ENCODE measurements at places on chromosomes 1 and 21.

DNA sequence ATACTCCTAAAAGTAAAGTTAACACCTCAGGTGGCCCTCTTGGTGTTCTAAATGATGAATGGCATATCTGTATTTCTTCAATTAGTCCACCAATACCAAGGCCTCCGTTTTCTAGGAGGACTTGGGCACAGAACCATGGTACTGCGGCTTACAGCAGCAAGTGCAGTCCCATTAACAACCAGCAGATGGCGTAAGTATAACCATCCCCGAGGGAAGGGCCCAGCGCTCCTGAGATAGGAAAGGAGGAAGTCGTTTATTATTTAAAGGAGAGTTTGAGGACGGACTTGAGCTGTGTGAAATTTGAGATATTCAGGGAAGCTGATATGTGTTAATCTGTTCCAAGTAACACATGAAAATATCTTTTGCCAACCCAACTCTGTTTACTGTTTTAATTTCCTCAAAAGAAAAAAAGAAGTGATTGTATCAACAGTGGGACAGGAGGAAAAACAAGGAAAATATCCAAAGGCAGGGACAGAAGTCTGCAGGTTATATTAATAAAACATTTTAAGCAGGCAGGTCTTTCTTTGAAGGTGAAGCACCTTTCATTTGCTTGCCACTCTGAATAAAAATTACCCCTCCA, 37.7 kb upstream of the KCNJ15 start:
- H3K4me3 ChIP-seq: no peak overlapping the region
- peaks cover 2% of the 10 kb centered on the region for H3K36me3 ChIP-seq
- no peak overlapping the region for H3K27ac ChIP-seq
- peaks cover 9% of the 10 kb centered on the region for H3K27me3 ChIP-seq

DNA sequence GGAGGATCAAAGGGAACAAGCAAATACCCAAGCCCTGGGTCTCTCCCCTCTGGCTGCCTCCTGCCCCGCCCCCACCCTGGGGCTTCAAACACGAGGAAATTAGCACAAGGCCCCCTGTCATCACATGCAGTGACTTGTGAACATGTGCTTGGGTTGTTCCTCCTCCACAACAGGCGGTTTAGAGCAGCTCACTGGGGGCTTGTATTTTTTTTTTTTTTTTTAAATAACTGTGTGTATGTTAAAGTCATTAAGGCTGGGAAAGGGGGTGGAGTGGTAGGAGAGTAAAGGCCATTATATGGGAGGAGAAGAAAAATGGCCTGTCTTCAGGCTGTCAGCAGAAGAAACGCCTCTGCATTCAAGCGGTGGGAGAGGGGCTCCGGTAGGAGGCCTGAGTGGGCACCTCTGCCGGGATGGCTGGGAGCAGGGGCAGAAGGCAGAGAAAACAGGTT, 64.2 kb downstream of the PLXNA2 start:
- no peaks in the 10 kb centered on the region for H3K4me1 ChIP-seq
- H3K4me3 ChIP-seq: no peak overlapping the region
- H3K27ac ChIP-seq: no peak overlapping the region
- H3K27me3 ChIP-seq: peaks cover 3% of the 10 kb centered on the region
- no peak for DNase-seq

DNA sequence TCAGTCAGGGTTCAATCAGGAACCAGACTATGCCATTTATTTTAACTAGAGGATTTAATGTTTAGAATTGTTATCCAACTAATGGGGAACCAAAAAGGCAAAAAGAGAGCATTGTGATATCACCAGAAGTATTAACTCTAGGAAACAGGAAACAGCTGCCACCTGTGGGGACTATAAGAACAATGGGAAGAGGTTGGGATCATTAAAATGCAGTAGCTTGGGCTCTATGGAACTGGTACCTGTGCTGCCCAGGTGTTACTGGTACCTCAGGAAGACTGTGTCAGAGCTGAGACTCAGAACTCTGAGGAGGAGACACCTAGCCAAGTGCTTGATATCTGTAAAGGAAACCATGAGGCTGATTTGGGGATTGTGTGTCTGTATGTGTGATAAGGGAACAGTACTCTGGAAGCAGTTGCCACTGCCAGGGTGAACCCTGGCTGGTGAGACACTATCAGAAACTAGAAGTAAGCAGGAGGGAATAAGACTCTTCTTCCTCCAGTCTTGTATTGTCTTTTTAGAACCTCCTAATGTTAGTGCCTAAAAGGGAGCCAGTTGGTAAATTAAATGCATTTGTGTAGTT, 49.4 kb downstream of the MAN1A2 start:
- H3K4me3 ChIP-seq: no peak overlapping the region
- H3K27ac ChIP-seq: no peak overlapping the region
- H3K36me3 ChIP-seq: peaks cover 27% of the 10 kb centered on the region
- no peak for DNase-seq
- no peaks in the 10 kb centered on the region for H3K27me3 ChIP-seq

DNA sequence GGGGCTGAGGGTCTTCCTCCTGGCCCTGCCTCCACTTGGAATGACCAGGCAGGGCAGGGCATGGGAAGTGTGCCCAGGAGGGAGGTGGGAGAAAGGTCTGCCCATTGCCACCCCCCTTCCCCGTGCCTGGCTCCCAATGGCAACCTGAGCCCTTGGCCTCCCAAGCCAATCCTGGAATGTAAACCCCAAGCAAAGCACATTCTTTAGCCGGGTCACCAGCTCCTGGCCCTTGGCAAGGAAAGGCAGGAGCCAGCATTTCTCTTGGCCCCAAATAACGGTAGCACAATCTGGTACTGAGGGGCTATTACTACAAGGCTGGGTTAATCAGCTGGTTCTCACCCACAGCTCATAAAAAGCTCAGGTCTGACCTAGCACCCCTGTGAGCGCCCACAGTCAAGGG, 6.9 kb upstream of the NUAK2 start:
- peaks cover 16% of the 10 kb centered on the region for H3K4me1 ChIP-seq
- H3K36me3 ChIP-seq: no peaks in the 10 kb centered on the region
- H3K4me3 ChIP-seq: no peak overlapping the region
- H3K27ac ChIP-seq: no peak overlapping the region
- DNase-seq: no peak

GRCh38 chr1:247456021-247456420, 1.9 kb downstream of the OR2B11 start:
- DNase-seq: no peak
- H3K4me3 ChIP-seq: no peak overlapping the region
- no peak overlapping the region for H3K27ac ChIP-seq

DNA sequence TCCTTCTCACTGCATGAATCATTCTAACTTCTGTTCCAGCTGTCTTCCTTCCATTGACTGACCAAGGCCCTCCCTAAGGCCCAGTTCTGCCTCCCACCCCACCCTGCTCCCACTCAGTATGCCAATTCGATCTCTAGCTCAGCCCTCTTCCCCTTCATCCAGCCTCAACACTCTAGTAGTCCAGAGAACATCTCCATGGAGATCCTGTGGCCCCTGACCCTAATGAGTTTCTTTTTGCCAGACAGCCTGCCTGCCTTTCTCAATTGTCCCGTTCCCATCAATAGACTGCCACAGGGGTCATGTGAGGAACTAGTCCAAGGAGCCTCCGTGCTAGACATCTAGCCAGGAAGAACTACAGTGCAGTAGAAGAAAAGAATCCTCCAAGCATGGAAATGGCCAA, 26.4 kb downstream of the RRAGC start:
- no peak for DNase-seq
- no peak overlapping the region for H3K27ac ChIP-seq
- no peak overlapping the region for H3K4me3 ChIP-seq
- no peaks in the 10 kb centered on the region for H3K36me3 ChIP-seq
- H3K27me3 ChIP-seq: peaks cover 8% of the 10 kb centered on the region

DNA sequence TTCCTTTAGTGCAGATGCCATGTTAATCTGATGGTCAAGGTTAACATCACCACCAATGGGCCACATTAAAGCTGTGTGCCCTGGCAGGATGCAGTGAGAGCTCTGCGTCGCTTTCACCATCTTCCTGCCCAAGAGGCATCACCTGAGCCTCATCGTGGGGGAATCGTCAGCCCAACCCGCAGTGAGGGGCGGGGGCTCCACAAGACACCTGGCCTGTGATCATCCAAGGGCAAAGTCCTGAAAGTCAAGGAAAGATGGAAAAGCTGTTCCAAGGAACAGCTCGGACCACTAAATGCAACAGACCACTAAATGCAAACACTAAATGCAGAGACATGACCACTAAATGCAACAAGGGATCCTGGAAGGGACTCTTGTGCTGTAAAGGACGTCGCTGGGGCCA, 49.9 kb downstream of the WDR4 start:
- H3K27me3 ChIP-seq: peaks cover 28% of the 10 kb centered on the region
- DNase-seq: no peak
- no peak overlapping the region for H3K4me3 ChIP-seq

DNA sequence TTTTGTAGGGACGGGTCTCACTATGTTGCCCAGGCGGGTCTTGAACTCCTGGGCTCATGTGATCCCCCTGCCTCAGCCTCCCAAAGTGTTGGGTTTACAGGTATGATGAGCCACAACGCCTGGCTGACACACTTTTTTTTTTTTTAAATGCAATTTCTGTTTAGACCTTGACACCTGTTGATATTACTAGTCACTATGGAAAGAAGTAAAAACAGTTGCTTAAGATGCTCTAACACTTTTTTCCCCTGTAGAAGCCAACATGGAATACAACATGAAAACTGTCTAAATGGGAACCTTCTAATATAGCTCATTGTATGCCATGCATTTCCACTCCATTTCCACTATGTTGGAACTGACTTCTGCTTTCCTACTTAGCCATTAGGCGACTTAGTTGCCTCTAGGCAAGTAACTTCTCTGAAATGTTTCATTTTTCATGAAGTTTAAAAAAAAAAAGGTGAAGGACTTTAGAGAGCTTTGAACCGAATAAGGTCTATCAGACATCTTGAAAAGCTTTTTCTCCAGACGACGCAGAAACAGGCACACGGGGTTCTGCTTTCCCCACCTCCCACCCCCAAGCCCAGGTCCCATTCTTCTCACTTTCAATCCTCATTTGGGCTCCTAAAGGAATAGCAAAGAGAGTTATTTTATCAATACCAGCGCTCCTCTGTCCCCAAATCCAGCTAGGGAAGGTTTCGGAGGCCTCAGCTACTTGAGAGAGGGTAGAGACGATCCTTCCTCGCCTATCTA, 648 bp upstream of the DR1 start:
- peak overlapping the region; percentile 97 for H3K27ac ChIP-seq
- no peak for DNase-seq
- peaks cover 28% of the 10 kb centered on the region for H3K4me1 ChIP-seq
- no peaks in the 10 kb centered on the region for H3K27me3 ChIP-seq
- H3K36me3 ChIP-seq: peaks cover 26% of the 10 kb centered on the region

DNA sequence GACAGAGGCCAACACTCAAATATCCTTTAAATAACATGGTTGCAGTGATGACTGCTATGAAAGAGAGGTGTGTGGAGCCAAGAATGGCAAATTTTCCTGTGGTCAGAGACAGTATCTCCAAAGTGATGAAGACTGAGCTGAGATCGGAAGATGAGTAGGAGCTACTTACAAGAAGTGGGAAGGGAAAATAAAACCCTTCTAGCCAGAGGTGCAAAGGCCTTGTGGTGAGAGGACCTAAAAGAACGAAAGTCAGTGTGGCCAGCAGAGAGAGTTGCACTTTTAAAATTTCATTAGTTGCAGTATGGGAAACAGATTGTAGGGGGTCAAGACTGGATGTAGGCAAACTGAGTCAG, 17.8 kb downstream of the SLAMF7 start:
- H3K4me3 ChIP-seq: peak overlapping the region; percentile 35
- H3K27ac ChIP-seq: peak overlapping the region; percentile 94
- H3K27me3 ChIP-seq: no peaks in the 10 kb centered on the region
- H3K36me3 ChIP-seq: peaks cover 42% of the 10 kb centered on the region
- peaks cover 79% of the 10 kb centered on the region for H3K4me1 ChIP-seq
- no peak for DNase-seq

DNA sequence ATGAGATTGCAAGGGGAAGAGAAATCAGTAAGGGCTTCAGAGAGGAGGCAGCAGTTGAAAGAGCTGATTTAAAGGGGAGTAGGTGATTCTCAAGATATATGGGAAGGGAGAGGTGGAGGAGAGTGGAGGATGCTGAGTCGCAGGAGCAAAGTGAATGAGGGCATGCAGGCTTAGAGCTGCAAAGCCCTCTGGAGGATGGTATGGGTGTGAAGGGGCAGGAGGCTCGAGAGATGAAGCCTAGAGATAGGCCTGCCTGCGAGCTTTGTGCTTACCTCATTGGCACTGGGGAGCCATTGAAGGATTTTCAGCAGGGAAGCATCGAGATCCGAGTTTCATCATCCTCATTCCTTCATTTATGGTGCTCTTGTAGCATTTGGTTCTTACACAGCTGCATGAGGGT, 15.8 kb upstream of the SH2D2A start:
- peaks cover 11% of the 10 kb centered on the region for H3K27me3 ChIP-seq
- DNase-seq: no peak

- peaks cover 5% of the 10 kb centered on the region for H3K4me1 ChIP-seq
- H3K4me3 ChIP-seq: no peak overlapping the region
- peaks cover 9% of the 10 kb centered on the region for H3K27me3 ChIP-seq
Measured at GRCh38 chr1:164647211-164647610, 88.2 kb downstream of the PBX1 start.

DNA sequence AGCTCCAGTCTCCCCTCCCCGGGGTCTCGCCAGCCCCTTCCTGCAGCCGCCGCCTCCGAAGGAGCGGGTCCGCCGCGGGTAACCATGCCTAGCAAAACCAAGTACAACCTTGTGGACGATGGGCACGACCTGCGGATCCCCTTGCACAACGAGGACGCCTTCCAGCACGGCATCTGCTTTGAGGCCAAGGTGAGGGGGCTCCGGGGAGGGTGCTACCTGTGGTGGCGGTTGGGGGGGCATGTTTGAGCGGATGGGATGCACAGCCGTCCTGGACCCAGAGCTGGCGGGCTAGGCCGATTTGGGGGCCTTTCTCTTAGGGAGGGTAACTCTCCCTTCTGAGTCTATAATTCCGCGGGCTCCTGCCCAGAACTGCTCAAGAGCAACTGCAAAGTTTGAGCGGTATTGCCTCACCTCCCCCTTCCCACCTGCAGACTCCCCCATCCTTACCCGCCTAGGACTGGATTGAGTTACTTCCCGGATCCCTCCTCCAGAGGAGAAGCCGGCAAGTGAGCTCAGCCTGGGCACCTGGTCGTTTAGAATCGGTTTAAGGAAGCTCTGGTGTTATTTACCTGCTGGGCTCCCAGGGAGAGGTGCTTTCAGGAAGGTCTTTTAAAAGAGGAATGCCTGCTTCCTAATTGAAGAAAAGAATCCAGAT, 730 bp downstream of the NOS1AP start:
- H3K36me3 ChIP-seq: no peaks in the 10 kb centered on the region
- peak; percentile 3 for DNase-seq
- H3K4me1 ChIP-seq: no peaks in the 10 kb centered on the region
- peaks cover 58% of the 10 kb centered on the region for H3K27me3 ChIP-seq

GRCh38 chr1:110308247-110308646, 30.9 kb upstream of the RBM15 start:
- H3K27ac ChIP-seq: no peak overlapping the region
- H3K27me3 ChIP-seq: no peaks in the 10 kb centered on the region
- no peaks in the 10 kb centered on the region for H3K4me1 ChIP-seq
- DNase-seq: no peak
- H3K4me3 ChIP-seq: no peak overlapping the region

- peaks cover 18% of the 10 kb centered on the region for H3K4me1 ChIP-seq
- H3K36me3 ChIP-seq: peaks cover 31% of the 10 kb centered on the region
- no peak overlapping the region for H3K27ac ChIP-seq
Measured at GRCh38 chr1:43779805-43780403, 72.6 kb downstream of the ST3GAL3 start.

GRCh38 chr1:243705585-243705984, 144.5 kb downstream of the AKT3 start:
- H3K27ac ChIP-seq: no peak overlapping the region
- H3K36me3 ChIP-seq: peaks cover 3% of the 10 kb centered on the region
- H3K4me3 ChIP-seq: no peak overlapping the region
- no peaks in the 10 kb centered on the region for H3K27me3 ChIP-seq
- H3K4me1 ChIP-seq: peaks cover 5% of the 10 kb centered on the region
- no peak for DNase-seq

- peaks cover 12% of the 10 kb centered on the region for H3K36me3 ChIP-seq
- no peak for DNase-seq
- H3K4me3 ChIP-seq: no peak overlapping the region
- no peaks in the 10 kb centered on the region for H3K27me3 ChIP-seq
Measured at GRCh38 chr1:167369175-167369574, 148.5 kb downstream of the POU2F1 start.

All from activated naive CD8-positive, alpha-beta T cell treated with anti-CD3 and anti-CD28 coated beads, Interleukin-2, amount 50 U/mL, for 24 hours (primary cell).